Head of caudate nucleus (tissue), 42 donors: ENCODE measurements at places on chromosomes 3 and 15.

GRCh38 chr3:100575704-100576103 lies 33.7 kb upstream of the ADGRG7 start:
- no peak for DNase-seq

DNA sequence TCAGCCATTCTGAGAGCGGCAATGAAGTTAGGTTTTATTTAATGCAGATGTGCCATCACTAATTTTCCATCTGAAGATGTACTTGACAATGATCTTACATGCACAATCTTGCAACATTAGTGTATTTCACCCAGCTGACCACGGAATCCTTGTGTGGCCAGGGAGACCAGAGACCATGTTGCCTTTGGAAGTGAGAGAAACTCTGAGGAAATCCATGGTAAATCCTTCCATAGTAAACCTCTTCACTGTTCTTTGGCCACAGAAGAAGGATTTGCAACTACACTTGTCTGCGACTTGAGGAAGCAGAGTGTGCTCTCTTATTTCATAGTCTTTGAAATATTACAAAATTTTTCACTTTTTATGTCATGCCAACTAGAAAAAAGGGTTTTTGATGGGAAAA lies 128.4 kb upstream of the IGSF10 start:
- DNase-seq: no peak

DNA sequence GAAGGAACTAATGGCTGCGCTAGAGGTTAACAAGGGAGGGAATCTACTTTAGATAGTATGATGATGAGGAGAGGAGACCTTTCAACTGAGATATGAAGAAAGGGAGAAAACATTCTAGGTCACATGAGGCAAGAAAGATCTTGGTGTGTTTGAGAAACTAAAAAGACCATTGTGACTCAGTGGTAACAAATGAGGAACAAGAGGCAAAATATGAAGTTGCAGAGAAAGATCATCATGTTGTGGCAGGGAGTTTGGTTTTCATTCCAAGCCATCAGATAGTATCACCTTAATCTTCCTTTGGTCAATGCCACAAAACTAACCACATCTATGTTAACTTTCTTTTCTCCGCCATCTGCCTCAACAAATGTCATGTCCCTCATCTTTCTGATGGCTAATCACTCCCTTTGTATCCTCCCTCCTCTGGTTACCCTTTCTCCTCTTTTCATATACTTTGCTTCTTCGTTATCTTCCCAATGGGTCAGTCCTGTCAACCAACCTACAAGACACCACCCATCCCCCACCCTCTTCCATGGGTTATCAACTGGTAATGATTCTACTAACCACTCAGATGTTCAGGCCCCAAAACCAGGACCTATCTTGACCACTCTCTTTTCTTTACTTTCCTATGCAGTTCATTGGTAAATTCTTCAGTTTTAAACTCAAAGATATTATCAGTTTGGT lies 2.4 kb upstream of the PDCD6IP start:
- no peak for DNase-seq

- DNase-seq: no peak
Measured at GRCh38 chr3:24678421-24678865, 183.8 kb upstream of the THRB start.

- no peak for DNase-seq
Measured at GRCh38 chr15:74383695-74384565, 16.5 kb upstream of the CYP11A1 start.

DNA sequence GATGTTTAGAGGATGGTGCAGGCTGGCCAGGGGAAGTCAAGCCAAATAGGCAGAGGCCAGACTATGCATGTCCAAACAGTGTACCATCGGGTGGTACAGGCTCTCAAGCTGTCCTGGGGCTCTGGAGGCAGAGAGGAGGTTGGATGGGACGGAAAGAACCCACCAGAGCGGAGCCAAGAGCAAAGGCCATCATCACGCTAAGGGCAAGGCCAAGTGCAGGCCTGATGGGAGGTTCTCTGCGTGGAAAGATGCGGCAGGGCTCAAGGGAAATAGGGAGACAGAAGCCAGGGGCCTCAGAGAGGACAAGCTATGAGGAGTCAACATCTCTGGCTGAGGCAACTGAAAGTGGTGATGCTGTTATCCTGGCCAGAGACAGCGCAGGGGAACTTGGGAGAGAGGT lies 102.7 kb downstream of the ASB7 start:
- DNase-seq: no peak

GRCh38 chr3:2851835-2852234 lies 258.3 kb downstream of the IL5RA start:
- DNase-seq: no peak

DNA sequence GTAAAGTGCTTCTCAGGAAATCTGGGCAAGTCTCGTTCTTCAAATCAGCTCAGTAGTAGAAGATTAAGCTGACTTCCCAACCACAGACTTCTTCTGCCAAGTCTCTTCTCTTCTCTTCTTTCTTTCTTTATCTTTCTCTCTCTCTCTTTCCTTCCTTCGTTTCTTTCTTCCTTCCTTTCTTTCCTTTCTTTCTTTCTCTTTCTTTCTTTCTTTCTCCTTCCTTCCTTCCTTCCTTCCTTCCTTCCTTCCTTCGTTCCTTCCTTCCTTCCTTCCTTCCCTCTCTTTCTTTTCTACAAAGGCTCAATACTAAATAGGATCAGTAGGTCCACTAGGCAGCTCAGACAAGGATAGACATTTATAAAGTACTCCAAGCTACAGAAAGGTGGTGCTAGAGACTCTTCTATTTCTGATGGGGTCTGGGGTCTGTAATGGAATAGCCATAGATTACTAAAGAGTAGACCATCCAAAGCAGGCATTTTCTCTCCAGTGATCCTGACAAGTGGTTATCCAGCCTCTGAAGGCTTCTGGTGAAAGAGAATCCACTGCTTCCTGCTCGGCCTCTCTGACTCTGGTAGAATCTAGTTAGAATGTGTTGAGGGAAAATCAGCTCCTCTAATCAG lies 100.8 kb downstream of the TPRG1 start:
- no peak for DNase-seq

- no peak for DNase-seq
Measured at GRCh38 chr3:20528180-20528770, 342.3 kb upstream of the SGO1 start.

DNA sequence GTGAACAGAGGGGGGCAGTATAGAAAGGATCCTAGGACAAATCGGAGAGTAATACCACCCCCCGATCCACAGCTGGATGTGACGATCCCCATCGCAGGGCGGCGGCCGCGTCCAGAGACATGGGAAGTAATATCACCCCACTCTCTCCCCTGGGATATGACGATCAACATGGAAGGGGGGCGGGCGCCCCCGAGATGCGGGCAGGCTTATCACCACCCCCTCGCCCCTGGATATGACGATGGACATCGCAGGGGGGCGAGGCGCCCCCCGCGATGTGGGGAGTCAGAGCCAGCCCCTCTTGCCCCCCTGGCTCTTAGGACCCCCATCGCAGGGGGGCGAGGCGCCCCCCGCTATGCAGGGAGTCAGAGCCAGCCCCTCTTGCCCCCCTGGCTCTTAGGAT lies 120.4 kb upstream of the OSBPL11 start:
- no peak for DNase-seq

DNA sequence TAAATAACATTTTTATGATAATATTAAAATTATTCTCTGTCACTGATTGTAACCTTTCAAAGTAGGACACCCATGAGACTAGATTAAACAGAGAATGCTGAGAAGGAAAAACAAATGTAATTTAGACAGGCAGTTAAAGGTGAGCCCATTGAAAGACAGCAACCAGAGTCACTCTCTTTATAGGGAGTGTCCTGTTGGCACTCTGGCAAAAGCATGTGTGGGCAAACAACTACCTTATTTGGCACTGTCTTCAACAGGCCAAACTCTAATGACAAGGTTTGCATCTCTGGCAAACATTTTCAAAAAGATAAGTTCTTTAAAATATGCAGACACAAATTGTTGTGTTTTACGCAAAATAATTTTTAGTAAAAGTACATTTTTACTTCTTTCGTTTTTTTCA lies 29.8 kb downstream of the NFKBIZ start:
- DNase-seq: no peak

DNA sequence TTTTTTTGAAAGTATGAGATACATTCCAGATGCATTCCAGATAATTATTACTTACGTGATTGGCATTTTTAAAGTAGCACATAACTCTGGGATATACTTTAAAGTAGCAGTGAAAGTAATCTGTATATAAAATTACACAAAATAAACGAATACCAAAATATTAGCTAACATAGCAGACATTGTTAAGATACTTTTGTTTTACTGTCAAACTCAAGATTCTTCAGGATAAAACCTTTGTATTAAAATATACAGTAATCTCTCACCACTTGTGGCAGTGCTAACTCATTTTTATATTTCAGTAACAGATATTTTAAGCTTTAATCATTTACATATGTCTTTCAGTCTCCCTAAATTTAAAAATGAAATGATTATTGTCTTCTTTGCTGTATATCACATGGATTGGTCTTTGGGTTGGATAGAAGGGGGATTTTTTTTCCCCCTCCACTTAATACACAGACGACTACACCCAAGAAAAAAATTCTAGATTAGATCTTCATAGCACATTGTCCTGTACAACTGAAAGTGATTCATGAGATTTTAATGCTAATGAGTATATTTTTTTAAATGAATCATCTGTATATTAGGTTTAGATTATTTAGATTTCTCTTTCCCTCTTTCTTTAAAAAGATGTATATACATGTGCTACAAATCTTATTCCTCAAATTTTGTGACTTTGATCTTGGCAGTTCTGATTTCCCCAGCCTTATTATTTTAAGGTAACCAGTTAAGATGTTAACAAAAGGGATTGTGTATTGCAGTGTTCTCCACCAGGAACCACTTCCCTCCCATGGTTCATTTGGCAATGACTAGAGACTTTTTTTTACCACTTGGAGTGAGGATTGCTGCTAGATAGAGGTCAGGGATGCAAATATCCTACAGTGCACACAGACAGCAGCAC lies 24.5 kb upstream of the EBLN2 start:
- DNase-seq: no peak

- DNase-seq: peak; percentile 23
Measured at GRCh38 chr15:44033894-44034293, 161.2 kb downstream of the FRMD5 start.

GRCh38 chr3:194246709-194247349 lies 104.3 kb downstream of the CPN2 start:
- no peak for DNase-seq

DNA sequence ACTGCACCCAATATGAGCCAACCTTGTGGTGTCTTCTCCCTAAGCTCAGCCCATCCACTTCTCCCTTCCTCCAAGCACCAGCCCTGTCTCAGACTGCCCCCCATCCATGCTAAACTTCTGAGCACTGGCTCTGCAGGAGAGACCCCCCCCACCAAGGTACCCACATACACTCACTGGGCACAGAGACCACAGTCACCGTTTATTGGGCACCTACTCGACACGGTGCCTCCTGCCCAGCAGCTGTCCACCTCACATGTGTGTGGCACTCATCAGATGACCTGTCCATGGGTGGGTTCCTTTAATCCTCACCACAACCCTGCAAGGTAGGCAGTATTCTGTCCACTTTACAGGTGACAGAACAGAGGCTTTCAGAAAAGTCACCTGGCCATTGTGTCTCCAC lies 22.3 kb upstream of the SFMBT1 start:
- no peak for DNase-seq

DNA sequence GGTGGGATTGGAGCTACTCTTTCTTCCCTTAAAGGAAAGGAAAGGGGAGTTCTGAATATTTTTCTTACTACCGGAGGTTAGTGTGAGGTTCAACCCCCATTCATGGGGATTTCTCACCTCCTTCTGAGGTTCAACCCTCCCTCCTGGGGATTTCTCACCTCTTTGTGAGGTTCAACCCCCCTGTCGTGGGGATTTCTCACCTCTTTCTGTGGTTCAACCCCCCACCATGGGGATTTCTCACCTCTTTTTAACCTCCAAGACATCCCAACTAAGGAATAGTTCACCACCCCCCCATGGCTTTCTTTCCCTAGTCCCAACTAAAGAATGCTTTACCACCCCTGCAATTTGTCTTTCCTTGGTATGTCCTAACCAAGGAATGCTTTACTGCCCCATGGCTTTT lies 520.3 kb downstream of the EDEM1 start:
- no peak for DNase-seq
